ENCODE measurements at places on chromosomes 3 and 15.

DNA sequence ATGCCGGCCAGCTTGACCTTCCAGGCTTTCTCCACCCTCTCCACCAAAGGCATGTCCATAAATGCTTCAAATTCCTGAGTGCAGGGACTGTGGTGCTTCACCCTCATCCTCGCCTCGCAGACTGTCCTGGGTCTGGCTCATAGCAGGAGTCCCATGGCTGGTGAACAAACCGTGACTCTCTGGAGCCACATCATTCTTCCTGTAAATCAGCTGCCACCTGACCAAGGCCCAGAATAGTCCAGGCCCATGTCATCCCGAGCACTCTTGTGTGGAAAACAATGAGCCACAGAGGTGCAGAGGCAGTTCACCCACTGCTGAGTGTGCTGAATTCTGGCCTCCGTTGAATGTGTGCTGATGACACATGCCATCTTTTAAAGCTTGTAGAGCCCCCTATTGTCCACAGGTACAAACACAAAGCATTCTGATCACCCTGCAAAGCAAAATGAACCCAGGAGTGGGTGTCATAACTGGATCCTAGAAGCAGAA lies 68.6 kb downstream of the ABHD5 start:
- no peak for DNase-seq

- DNase-seq = no peak
Observed at GRCh38 chr3:49411535-49411967, 225 bp downstream of the RHOA start.

GRCh38 chr15:52185151-52185561 lies 6.0 kb downstream of the GNB5 start:
- no peak for DNase-seq

DNA sequence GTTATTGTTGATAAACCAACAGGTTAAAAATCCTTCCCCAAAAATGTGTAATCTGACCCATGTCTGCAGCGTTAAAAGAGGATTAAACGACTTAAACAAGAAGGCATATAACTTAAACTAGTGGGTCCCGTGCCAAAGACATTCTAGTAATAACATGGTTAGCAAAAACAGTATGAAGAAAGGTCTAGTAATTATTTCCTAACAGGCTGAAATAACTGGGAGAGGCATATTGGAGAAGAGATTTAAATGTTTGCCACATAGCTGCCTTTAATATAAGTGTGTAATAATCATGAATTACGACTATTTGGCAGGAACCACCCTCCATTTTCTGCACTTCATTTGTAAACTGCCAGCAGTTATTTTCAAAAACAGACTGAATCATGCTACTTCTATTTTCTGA lies 67.7 kb upstream of the CSPG5 start:
- DNase-seq = no peak

- DNase-seq = peak; percentile 88
Observed at GRCh38 chr15:91866371-91866905, 12.9 kb downstream of the SLCO3A1 start.
